Activated CD4-positive, alpha-beta T cell treated with anti-CD3 and anti-CD28 coated beads, Interleukin-2, amount 10 ng/mL, durations not matched to agents 24 days and 14 days (primary cell): ENCODE measurements at places on chromosomes 2 and 18. TPM values are rescaled to one million over a fixed set of nuclear protein-coding genes. Genes with fewer than 3 reads are reported as not detected.

DNA sequence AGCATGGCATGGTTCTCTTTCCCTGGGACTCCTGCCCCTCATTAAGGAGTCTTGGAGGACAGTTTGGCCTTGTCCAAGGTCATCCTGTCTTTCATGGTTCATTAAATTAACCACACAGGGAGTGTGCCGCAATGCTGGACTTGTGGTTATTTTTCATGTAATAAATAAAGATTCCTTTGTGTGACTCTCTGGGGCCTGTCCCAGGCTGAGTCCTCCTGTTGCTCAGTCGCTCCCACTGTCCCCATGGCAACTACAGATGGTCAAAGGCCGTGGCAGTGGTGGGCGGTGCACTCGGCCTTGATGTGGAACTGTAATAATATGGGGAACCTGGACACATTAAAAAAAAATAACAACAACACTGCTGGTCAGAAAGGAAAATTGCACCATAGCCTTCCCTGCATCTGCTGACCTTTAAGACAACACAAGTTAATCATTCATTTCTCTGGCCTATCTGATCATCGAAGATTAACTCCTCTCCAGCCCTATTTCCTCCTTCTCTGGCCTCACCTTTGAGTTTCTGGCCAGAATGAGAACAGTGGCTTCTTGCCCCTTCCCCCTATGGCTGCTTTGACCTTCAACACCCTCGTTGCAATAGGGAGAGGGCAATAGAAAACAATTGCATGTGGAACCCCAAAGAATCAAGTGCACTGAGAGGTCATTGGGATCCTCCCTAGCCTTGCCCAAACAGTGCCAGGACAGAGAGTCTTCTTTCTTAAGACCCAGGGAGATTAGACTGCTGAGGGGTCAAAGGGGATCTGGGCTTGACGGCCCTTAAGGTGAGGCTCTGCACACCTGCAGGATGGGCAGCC, 44.7 kb downstream of the PSD4 start:
- no peak for DNase-seq

DNA sequence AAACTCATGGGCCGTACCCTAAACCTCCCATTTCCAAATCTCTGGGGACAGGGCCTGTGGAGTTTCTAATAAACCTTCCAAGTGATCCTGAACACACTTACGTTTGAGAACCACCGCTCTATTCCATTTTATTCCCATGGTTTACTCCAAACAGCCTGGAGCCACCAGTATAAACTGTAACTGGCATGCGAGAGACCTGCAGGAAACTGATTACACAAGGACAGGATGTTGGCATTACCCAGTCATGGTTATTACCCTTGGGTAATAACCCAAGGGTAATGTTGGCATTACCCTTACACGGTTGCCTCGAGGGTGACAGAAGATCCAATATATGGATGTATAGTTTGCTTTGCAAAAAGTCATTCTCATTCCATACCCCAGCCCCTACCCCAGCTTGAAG, 37.0 kb upstream of the YPEL5 start:
- DNase-seq = no peak

DNA sequence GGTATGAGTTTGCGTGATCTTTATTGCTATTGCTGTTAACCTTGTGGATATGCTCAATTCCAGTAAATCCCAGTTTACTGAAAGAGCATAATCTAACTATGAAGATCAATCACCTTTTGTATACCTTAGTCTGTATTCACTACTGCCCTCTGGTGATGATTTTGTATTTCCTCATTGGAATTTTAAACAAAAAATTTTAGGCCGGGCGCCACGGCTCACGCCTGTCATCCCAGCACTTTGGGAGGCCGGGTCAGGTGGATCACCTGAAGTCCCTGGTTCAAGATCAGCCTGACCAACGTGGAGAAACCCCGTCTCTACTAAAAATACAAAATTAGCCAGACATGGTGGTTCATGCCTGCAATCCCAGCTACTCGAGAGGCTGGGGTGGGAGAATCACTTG, 5.1 kb downstream of the COMMD1 start:
- DNase-seq = no peak

- DNase-seq = no peak
Measured at GRCh38 chr18:71743634-71744033, 800.5 kb downstream of the CBLN2 start.

DNA sequence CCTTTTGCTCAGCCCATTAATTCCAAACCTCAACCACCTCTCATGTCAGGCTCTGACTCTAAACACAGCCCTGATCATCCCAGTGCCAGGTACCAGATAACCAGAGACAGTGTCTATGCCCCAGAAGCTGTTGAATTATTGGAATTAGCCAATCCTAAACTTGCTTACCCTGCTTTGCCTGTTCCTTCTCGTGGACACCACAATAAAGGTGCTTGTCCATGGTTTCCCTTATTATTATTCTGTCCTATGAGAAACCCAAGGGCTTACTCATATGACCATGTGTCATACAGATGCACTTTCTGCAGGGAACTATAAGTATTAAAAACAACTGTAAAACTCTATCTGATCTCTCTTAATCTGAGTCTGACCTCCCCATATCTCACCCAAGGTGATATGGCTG, 2193.8 kb upstream of the PIK3C3 start:
- peak; percentile 8 for DNase-seq

GRCh38 chr2:61249521-61250071, 87.6 kb downstream of the C2orf74 start:
- DNase-seq = no peak

GRCh38 chr2:8839189-8839965, 2.0 kb upstream of the KIDINS220 start:
- no peak for DNase-seq

MZT2B gene
- total RNA-seq = 312 and 329 TPM in 2 replicates

PUM2 gene
- total RNA-seq = 122 and 130 TPM in 2 replicates

CPLX4 gene
- not detected in 2 replicates for total RNA-seq

DSC3 gene
- total RNA-seq = not detected in 2 replicates
